ENCODE measurements at places on chromosomes 11 and 22. TPM values are rescaled to one million over a fixed set of nuclear protein-coding genes. Genes with fewer than 3 reads are reported as not detected.

- no peak for DNase-seq
These were observed 88.9 kb downstream of the MAML2 start for GRCh38 chr11:96254087-96254486.

MS4A4A gene
- 3.5 TPM for total RNA-seq

OR10A2 gene
- total RNA-seq, result not detected

GRCh38 chr22:41289671-41290070 lies 3.7 kb upstream of the RANGAP1 start:
- DNase-seq, result no peak

MUC15 gene
- not detected for total RNA-seq

DNA sequence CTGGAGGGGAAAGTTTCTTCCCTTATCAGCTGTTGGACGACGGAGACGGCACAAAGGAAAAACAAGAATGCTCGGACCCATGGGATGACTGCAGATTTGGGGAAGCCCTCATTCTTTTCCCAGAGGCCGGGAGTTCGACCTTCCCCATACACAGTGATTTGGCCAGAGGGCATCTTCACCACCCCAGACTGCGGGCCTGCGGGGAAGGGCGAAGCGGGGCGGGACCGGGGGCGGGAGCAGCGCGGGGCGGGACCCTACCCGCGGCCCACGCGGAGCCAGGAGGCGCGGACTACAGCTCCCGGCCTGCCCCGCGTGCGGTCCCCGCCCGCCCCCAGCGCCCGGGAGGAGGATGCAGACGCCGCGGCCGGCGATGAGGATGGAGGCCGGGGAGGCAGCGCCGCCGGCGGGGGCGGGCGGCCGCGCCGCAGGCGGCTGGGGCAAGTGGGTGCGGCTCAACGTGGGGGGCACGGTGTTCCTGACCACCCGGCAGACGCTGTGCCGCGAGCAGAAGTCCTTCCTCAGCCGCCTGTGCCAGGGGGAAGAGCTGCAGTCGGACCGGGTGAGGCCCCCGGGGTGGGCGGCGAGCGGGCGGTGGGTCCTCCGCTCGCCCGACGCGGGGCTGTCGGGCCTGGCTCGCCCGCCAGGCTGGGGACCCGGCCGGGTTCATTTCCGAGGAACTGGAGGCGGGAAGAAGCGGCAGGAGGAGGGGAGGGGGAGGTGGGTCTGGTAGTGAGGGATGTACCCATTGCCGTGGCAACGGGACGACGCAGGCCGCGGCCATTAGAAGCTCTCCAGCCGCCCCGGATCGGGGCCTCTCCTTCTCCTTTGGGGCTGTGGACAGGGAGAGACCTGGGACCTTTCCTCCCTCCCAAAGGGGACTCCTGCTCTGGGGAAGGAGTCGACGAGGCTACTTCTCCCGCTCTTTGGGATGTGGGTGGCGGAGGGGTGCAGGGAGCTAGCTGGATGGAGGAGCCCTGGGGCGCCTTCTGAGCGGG lies at the start of gene KCTD17:
Gene KCTD17, plus strand, starts transcription at position 352 of the 995 bp plus-strand sequence. Its CDS starts 19 bp downstream, at position 371.
- DNase-seq, result peak; percentile 89

TECTA gene
- 4.1 TPM for total RNA-seq

- no peak for DNase-seq
These were observed 52.0 kb upstream of the SLC6A5 start for GRCh38 chr11:20547411-20547810.

Data from cerebellum (tissue), 4 donors.